ENCODE measurements at places on chromosomes 3 and 15.

GRCh38 chr3:21462141-21462540 is 288.9 kb downstream of the ZNF385D start:
- no peak for DNase-seq

- DNase-seq, result no peak
These were observed 39.2 kb upstream of the NMNAT3 start for GRCh38 chr3:139716908-139717485.

DNA sequence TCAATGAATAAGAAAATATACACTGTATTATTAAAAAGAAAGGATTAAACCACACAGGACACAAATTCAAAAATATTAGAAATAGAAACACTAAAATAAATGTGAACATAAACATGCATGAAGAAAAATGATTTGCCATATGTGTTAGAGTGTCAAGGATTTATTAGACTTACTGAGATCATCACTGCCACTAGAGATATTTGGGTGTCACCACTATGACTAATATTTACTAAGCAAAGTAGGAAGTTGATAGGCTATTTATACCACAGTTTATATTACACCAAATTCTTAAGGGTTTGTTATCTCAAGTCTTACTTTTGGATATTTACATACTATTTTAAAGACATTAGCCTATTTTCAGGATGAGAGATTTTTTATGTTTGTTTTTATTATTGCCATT is 575.0 kb upstream of the SGO1 start:
- DNase-seq, result no peak

DNA sequence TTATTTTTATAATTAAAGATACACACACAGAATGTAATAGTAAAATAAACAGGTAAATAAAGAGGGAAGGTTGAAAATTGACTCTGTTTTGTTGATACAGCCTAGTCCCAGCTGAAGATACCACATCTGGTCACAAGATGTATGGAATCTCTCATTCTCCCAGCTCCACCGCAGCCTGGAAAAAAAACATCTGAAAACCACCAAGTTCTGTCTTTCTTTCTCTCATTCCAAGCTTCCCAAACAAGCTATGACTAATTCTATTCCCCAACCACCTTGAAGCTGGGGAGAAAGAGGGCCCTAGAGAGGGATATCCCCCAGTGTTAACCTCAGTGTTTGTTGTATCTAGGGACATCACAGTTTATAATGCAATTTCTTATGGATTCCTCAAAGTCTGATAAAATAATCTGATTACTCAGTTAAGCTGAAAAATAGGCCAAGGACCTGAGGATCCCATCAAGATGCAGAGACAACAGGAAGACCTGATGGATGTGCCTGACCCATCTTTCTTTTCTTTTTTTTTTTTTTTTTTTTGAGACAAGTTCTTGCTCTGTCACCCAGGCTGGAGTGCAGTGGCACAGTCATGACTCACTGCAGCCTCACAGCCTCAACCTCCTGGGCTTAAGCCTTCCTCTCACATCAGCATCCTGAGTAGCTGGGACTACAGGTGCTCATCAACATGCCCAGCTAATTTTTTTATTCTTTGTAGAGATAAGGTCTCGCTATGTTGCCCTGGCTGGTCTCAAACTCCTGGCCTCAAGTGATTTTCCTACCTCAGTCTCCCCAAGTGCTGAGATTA is 38.1 kb downstream of the SRGAP3 start:
- DNase-seq, result no peak

GRCh38 chr3:109923431-109923830 is 586.1 kb upstream of the DPPA4 start:
- DNase-seq, result no peak

DNA sequence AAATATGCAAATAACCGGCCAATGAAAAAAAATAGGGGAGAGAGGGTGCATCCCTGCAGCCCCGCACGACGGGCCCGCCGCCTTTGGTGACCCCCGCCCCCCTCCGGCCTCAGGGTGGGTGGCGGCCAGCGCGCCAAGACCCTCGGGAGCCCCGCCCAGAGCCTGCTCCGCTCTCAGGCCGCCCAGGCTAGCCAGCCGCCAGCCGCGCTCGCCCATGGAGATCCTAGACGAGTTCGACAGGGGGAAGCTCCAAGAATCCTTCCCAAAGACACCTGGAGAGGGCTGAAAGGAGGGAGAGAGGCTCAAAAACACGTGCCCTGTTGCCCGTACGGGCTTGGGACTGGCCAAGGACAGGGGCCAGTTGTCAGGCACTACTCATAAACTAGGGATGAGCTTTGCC is 434.0 kb downstream of the NR2F2 start:
- no peak for DNase-seq

DNA sequence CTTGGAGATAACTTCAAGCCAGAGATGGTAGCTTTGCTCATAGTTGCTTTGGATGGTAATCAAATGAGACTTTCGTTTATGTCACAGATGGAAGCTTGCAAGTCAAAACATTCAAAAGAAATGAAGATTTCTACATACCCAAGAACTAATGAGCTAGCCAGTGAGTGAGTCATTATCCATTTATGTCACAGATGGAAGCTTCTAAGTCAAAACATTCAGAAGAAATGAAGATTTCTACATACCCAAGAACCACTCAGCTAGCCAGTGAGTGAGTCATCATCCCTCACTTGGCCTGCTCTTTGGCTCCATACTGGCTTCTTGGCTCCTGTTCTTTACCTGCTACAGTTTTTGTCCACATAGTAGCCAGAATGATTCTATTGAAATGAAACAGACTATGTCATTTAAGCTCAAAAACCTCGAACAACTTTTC is 559.8 kb upstream of the CBLB start:
- DNase-seq, result no peak

GRCh38 chr3:39327053-39327745 is 2.3 kb upstream of the CCR8 start:
- no peak for DNase-seq

DNA sequence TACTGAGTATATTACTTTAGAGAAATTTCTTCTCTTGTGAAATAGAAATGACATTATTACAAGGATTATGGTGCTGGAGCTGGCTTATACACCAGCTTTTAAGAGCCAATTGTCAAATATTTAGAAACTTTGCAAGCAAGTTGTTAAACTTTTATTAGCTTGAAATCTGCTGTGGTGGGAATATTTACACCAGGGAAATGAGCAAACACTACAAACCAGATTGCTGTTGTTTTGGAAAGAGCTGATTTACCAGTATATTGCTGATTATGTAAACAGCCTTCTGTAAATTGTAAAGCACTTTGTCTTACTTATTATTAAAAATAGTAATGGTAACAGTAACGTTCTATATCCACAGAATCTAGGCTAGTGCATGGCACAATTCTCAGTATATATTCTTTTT is 61.5 kb downstream of the MAP3K13 start:
- DNase-seq, result no peak

- DNase-seq, result no peak
These were observed 20.0 kb downstream of the GPR15 start for GRCh38 chr3:98551754-98552153.

DNA sequence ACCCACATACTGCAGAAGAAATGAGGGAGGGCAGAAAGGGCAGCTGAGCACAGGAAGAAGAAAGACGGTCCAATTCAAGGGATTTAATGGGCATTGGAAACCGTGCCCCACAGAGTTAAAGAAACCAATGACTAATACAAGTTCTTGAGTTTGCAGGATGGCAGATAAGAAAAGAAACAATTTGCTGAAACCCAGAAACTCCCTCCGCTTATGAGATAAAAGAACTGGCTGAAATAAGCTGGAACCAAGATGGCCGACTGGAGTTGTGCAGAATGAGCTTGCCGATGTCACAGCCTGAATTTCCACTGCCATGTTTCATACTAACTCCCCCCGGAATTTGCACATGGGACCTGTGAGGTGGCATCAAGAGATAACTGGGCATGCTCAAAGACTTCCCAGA is 47.1 kb downstream of the SCAP start:
- DNase-seq, result no peak

- no peak for DNase-seq
These were observed 98.4 kb downstream of the IQSEC1 start for GRCh38 chr3:12974819-12975218.

GRCh38 chr3:192435241-192435640 is 292.1 kb downstream of the FGF12 start:
- no peak for DNase-seq

DNA sequence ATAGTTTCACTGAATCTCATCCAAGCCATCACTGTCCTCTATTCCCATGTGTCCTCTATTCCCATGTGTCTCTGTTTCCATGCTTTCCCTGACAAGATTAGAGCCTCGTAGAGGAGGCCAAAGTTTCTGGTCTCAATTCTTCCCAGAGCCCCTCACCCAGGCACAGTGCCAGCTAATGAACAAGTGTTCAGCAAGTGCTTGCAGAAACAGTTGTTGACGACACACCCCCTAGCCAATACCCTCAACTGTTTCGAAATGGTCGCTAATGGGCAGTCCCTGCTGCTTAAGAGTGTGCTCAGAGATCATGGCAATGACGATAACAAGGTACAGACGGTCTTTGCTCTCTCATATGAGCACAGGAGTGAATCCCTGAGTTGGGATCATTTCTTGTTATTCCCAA is 73.4 kb downstream of the FAM174B start:
- no peak for DNase-seq

GRCh38 chr3:72338082-72338941 is 509.9 kb downstream of the SHQ1 start:
- peak; percentile 81 for DNase-seq

GRCh38 chr15:69434679-69435078 is 17.9 kb upstream of the RPLP1 start:
- no peak for DNase-seq

DNA sequence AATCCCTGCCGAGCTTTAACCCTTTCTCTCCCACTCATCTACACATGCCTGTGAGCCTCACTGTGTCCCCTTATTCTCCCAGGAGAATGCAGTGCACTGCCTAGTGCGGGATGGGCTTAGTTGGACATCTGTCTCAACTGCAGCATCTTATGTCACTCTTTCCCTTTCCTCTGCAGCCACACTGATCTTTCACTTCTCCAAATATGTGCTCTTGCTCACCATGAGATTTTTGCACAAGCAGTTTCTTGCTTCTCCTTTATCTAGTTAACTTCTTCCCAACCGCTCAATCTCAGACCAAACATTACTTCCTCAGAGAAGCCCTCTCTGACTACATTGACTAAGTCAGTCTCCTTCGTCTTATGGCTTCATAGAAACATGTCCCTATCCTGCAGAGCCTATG is 292.3 kb downstream of the KBTBD8 start:
- no peak for DNase-seq

- DNase-seq, result no peak
These were observed 145.2 kb downstream of the FILIP1L start for GRCh38 chr3:99969136-99969535.

Measured in activated CD8-positive, alpha-beta memory T cell treated with anti-CD3 and anti-CD28 coated beads for 24 hours (primary cell).